ENCODE measurements at places on chromosomes 16 and 17.

GRCh38 chr16:7482032-7482431 is 149.4 kb downstream of the RBFOX1 start:
- DNase-seq, result no peak

- no peak for DNase-seq
Observed at GRCh38 chr16:1221628-1222552, 3.2 kb downstream of the TPSG1 start.

- DNase-seq, result no peak
Observed at GRCh38 chr16:17519101-17519955, 48.6 kb upstream of the XYLT1 start.

GRCh38 chr16:81516478-81517149 is 72.0 kb downstream of the CMIP start:
- DNase-seq, result no peak

DNA sequence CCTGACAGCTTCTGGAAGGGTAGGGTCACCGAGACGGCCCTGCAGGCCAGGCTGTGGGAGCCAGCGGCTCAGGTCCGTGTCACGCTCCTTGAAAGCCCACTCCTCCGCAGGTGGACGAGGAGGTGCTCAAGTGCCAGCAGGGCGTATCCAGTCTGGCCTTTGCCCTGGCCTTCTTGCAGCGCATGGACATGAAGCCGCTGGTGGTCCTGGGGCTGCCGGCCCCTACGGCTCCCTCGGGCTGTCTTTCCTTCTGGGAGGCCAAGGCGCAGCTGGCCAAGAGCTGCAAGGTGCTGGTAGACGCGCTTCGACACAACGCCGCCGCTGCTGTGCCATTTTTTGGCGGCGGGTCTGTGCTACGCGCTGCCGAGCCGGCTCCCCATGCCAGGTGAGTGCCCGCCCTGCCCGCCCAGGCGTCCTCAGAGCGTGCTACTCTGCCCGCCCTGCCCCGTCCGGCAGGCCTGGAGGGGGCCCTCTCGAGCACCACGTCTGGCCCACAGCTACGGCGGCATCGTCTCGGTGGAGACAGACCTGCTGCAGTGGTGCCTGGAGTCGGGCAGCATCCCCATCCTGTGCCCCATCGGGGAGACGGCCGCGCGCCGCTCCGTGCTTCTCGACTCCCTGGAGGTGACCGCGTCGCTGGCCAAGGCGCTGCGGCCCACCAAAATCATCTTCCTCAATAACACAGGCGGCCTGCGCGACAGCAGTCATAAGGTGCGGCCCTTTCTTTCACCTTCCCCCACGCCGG is 1.3 kb downstream of the NAGS start:
- DNase-seq, result no peak

GRCh38 chr16:75097941-75098901 is 18.4 kb downstream of the LDHD start:
- no peak for DNase-seq

DNA sequence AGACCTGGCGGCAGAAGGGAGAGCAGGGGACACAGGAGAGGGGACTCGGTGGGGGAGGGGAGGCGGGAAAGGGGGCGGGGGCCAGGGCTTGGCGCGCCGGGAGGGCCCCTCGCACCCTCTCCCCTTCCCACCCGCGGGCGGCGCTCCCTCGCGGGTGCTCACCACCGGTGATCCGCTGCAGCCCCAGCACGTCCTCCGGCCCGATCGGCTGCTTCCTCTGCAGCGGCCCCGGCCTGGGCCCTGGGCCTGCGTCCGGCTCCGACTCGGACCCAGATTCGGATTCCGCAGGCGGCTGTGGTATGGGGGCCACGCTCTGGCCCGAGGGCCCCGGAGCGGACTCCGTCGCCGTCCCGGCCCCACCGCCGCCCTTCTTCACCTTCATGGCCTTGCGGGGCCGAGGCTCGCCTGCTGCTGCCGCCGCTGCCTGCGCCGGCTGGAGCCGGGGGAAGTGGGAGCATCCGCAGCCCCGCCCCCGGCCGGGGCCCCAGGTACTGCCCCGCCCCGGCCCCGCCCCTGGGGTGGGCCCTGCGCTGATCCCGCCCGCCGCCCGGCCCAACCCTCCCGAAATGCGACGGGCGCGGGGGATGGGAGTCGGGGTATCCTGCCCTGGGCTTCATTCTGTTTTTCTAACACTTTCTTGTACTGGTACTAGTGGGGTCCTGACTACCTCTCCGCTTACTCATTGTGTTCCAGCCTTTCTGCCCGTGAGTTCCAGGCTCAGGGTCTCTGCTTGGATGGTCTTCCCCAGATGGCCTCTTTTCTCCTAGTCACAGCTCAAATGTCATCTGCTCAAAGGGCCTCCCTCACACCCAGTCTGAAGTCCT is at the start of gene UNC119:
UNC119 (minus strand) TSS at position 449 of the 824 bp plus-strand sequence; CDS start at position 382, 67 bp downstream.
- no peak for DNase-seq

DNA sequence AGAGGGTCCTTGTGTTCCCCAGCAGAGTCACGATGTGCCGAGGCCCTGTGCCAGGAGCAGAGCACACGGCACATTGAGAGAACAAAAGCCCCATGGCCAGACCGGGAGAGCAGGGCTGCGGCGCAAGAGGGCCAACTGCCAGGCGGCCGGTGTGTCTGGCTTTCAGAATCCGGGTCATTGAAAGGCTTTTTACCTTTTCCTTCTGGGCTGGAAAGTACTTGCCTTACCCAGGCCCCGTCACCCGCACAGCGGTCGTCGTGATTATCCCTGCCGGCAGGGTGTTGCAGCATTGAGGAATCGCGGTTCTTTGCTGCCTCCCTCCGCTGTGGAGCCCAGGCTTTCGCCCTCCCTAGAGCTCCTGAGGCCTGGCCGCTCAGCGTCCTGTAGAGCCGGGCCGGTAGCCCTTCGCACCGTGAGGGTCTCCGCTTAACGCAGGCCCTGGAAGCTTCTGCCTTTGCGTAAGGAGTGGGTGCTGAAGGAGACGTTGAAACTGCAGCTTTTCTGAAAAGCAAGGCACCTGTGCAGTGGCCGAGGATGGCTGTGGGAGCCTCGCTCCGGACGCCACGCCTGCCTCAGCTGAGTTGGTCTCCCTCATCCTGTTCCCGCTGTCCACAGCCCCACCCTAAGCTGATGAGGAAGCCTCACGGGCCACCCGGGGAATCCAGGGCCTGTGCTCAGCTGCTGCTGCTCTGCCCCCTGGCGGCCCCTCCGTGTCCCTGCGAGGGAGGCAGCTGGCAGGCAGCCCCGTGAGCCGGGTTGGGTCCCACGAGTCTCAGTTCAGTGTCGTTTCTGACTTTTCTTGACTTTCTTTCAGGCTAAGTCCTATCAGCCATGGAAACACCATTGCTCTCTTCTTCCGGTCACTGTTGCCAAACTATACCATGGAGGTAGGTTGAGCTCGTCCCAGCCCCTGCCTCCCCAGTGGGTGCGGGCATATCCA is 8.6 kb upstream of the MC1R start:
- DNase-seq, result no peak

DNA sequence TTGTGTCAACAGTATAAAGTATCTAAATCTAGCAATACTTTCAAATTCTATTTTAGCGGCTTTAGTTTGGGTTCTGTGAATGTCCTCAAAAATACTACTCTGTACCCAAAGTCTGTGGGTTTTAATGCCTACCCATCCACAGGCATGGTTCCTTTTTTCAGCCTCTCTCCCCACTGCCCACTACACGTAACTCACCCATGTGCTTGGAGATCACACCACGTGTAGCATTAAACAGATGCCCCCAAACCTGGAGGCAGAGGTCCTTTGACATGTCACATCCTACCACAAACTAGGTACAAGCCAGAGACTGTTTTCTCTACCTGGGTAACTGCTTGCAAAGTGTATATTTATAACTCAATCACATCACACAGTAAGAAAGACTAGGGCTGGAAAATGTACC is 5.4 kb downstream of the DYNC1LI2 start:
- DNase-seq, result no peak

- no peak for DNase-seq
Observed at GRCh38 chr16:7336742-7337141, 4.1 kb downstream of the RBFOX1 start.

GRCh38 chr17:8506145-8506544 is 70.5 kb downstream of the NDEL1 start:
- no peak for DNase-seq

DNA sequence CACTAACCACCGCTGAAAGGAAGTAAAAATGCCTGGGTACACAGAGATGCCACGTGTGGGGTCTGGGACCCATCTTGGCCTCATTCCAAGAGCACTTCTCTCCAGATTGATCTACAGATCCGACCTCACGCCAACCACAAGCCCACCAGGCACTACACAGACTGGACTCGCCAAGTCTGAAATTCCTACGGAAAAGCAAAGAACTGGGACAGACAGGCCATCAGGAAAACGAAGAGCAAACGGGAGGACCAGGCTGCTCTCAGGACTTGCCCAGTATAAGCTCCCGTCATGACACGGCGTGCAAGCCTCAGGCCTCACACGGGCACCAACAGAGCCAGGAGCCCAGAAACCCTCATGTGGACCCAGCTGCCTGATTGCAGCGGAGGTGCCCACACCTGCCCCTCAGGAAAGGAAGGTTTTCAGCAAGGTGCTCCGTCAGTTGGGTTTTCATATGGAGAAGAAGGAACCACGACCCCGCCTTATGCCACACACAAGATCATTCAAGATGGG is 20.1 kb upstream of the C16orf95 start:
- DNase-seq, result no peak

DNA sequence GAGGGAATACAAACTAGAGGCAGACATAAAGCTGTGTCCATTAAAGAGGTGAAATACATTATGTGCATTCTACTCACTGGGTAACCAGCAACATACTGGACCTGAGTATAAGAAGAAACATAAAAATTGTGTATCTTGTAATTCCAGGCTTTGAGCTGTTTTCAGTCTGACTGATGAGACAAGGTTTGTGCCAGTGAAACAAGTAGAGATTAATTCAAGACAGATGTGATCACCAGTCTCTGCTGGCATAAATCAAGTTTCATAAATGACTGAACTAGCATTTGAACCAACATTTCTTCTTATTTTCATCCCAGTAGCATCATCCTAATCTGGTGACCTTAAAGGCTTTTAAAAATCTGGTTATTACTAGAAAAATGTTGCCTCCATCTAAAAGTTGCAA is 108.8 kb upstream of the RPL38 start:
- no peak for DNase-seq

DNA sequence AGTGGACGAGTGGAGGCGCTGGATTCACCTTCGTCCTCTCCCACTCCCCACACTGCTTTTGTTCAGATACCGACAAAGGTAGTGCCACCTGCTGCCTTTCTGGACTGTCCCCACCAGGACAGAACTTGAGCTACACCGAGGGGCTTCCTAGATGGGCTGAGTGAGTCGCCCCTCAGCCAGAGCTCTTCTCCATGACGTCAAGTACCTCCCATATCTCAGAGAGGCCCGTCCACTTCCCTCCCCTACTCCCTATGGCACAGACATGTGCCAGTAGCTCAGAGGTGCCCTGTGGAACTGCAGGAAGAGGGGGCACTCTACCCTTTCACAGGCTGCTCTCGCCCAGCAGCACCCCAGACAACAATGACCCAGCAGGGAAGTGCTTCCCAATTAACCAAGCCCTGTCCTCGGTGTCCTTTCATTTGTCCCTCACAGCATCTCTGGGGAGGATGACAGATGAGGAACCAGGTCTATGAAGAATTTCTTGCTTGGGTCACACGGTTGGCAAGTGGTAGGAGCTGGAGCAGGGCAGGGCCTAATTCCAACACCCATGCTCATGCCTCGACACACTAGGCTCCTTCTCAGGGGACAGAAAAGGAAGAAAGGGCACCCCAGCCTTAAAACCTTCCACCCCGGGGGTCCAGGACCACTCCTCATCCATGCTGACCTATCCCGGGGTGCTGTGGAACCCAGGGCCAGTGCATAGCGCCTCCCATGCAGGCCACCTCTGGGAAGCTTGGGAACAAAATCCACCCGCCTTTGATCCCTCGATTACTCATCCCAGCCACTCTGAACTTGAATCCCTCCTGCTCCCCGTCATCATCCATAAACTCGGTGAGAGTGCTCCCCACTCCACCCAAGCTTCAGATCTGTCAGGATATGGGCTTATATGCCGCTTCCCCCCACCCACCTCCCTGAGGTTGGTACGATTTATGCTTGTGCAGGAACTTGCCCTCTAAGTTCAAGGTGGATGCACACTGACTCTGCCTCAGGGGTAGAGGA is 51.7 kb downstream of the WNT3 start:
- no peak for DNase-seq

GRCh38 chr17:76432712-76433336 is 20.1 kb downstream of the UBE2O start:
- no peak for DNase-seq

GRCh38 chr17:7634384-7634783 is 4.4 kb downstream of the SHBG start:
- no peak for DNase-seq

- DNase-seq, result no peak
Observed at GRCh38 chr16:5642436-5642835, 544.8 kb upstream of the EEF2KMT start.

GRCh38 chr16:69049603-69050375 is 55.7 kb upstream of the HAS3 start:
- no peak for DNase-seq

- DNase-seq, result peak; percentile 61
Observed at GRCh38 chr16:65658787-65659220, 536.9 kb upstream of the CDH11 start.

- DNase-seq, result no peak
Observed at GRCh38 chr17:18860161-18860972, 2.4 kb downstream of the PRPSAP2 start.

All from fibroblast of skin of left biceps (primary cell).